ENCODE measurements at places on chromosomes 2 and 18.

GRCh38 chr2:25714740-25715139 lies 41.4 kb upstream of the DTNB start:
- peak; percentile 46 for DNase-seq

- no peak for DNase-seq
Observed at GRCh38 chr2:146786396-146786795, 1058.4 kb upstream of the ACVR2A start.

GRCh38 chr2:230824406-230824978 lies 40.2 kb upstream of the ITM2C start:
- DNase-seq = peak; percentile 82

DNA sequence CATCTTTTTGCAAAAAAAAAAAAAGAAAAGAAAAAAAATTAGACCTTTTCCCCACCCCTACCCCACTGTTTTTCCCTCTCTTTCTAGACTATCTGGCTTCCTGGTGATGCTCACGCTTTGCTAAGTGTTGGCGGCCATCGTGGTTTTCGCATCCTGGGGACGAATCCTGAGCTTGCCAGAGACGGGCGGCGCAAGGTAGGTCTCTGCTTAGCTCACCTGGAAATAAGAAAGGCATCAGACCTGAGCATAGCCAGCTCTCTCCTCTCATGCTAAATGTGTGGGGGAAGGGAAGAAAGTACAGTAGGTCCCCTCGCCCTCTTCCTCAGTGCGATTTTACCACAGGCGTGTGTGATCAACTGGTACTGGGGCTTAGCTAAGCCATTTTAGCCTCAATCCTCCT lies 90.5 kb downstream of the KLHL29 start:
- no peak for DNase-seq

DNA sequence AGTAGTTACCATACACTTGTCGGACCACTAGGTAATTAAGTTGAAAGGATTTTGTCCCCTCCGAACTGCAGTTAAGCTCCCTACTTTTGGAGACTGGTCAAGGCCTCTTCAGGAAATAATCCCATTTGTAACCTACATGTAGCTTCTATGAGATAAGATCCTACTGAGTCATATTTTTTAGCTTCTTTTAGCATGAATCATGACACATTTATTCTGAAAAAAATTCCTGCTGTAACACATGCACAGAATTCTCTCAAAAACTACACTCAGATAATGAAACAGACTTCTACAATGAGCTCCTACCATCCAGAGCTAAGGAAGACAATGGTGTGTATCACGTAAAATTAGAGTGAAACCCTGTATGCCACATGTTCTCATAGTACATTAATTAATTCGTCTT lies 100.7 kb upstream of the CCDC195 start:
- peak; percentile 79 for DNase-seq

DNA sequence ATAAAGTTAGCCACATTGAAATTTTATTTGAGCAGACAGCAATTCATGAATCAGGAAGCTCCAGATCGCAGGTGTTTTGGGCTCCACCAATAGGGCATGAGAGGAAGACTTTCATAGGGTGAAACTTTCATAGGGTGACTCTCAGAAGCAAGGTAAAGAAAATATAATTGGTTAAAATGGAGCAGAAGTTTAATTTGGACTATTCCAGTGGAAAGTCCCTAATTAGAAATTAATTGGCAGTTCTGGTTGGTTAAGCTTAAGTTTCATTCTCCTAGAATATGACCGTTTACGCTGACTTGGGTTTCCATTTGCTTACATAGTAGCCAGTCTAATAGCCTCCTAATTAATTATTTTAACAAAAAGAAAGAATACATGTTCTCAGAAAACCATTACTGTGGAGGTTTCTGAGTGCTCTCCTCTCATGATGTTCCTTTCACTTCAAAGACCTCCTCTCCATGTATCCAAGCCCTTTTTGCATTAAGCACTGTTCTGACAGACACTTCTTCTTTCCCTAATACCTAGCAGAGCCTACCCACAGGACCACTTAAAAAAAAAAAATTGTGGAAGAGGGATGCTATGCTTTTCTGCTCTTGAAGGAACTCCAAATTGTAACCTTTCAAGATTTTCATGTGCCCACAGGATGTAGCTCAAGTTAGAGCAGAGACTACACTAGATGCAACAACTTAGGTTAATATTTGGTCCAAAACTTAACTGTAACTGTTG lies 99.1 kb downstream of the MREG start:
- no peak for DNase-seq

GRCh38 chr2:157840568-157841156 lies 35.5 kb downstream of the ACVR1 start:
- no peak for DNase-seq

- no peak for DNase-seq
Observed at GRCh38 chr2:134985061-134985460, 62.2 kb downstream of the MAP3K19 start.

- peak; percentile 69 for DNase-seq
Observed at GRCh38 chr18:77209587-77209986, 40.1 kb upstream of the GALR1 start.

- no peak for DNase-seq
Observed at GRCh38 chr2:12211326-12212175, 465.1 kb downstream of the LPIN1 start.

- peak; percentile 83 for DNase-seq
Observed at GRCh38 chr18:48475635-48476549, 62.9 kb upstream of the CTIF start.

DNA sequence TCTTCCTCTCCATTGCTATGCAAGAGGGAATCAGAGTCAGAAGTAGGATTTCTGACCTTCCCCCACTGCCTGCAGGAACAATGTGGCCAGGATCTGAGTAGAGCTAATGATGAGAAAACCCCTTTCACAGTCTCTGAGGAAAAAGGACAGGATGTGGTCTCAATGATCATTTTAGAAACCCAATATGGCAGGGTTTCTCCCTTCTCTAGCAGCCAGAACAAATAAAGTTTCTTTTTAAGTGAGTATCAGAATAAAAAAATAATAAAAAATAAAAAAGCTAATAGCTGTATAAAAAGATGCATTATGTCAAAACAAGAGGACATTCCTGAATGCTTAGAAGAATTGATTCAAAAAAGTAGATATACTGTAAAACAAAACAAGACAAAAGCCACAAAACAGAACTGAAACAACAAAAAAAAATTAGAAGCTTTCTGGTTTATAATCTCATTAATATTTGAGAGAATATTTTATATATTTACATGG lies 1124.9 kb upstream of the ZEB2 start:
- DNase-seq = no peak

- peak; percentile 90 for DNase-seq
Observed at GRCh38 chr18:67519592-67519991, 3.1 kb upstream of the DSEL start.

DNA sequence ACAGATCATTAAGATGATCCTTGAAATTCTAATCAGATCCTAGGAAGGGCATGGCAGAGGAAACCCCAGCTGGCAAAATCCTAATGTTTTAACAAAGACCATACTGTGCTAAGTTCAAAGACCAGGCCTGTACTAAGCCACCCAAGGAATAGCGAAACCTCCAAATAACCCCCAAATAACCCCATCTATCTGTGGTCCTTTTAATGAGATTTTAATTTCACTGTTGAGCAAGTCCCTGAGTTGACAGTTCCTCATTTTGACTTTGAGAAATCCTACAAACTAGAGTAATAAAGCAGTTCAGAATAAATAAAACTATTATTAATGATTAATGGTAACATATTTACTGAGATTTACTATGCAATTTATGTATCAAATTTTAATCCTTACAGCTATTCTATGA lies 259.8 kb downstream of the STK39 start:
- DNase-seq = no peak

DNA sequence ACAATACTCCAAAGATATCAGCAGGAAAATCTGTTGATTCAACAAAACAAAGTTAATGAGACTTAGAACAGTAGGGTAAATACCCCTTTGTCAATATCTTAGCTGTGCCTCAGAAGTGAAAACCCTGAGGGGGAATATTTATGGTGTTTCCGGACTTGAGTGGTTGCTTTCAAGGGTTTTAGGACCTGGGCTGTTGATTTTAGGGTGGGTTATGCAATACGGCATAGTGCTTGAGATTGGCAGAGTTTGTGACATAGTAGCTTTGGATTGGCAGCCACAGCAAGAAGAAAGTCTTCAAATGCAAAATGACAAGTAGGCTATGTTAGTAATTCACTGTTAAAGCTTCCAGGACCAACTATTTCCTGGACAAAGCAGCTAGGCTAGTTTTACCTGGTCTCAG lies 826.3 kb upstream of the CDH2 start:
- no peak for DNase-seq

- peak; percentile 30 for DNase-seq
Observed at GRCh38 chr18:33201509-33201926, 239.0 kb downstream of the CCDC178 start.

DNA sequence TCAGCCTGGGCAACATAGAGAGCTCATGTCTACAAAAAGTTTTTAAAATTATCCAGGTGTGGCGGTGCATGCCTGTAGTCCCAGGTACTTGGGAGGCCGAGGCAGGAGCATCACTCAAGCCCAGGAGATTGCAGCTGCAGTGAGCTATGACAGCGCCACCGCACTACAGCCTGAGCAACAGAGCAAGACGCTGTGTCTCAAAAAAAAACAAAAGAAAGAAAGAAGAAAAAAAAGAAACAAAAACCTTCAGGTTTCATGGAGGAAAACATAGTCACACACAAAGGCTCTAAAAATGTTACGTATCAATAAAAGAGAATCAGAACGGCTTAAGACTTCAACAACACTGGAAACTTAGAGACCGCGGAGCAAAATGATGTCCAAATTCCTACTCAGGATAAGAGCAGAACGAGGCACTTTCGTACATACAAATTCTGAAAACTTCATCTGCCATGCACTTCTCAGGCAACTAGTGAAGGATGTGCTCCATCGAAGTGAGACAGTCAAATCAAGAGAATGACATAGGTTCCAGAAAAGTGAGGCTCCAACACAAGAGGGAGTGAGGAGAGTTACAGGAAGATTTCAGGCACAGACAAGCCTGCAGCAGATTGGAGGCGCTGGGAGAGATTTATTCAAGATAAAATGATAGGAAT lies 4.4 kb downstream of the HDLBP start:
- DNase-seq = no peak

DNA sequence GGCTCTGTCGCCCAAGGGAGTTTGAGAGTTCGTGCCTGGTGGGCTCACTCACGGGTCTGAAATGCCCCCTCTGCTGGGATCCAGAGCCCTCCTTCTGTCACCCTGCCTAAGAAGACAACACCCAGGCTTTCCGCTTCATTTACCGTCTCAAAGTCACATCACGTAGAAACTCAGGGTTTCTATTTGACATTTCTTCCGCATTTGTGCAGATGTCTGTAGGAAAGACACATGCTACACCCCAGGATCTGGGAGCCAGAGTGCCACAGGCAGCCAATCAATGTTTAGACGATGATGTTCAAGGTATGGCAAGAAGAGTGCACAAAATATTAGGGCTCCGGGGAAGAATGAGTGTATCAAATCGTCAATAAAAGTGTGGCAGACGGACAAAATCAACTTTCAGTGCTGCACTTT lies 24.4 kb upstream of the ACKR3 start:
- no peak for DNase-seq

- DNase-seq = peak; percentile 32
Observed at GRCh38 chr2:140567734-140568133, 1563.1 kb downstream of the LRP1B start.

GRCh38 chr2:240472078-240472790 lies 36.8 kb downstream of the GPC1 start:
- no peak for DNase-seq

DNA sequence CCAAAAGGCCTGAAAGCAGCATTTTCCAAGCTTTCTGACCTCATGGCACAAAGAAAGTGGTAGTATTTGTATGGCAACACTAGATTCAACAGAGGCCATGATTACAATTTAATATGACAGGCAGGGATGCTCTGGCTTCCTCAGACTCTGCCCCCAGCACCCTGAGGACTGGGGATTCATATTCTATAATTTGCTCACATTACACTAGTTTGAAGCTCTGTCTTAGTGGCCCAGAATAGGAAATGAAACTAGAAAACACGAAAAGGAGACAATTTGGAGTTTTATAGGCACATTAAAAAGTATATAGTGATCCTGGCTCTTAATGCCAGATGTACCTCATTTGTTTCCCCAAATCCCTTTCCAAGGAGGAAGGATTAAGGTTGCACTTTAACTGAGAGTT lies 173.0 kb upstream of the STK17B start:
- no peak for DNase-seq

GRCh38 chr2:187500585-187501359 lies 52.7 kb upstream of the CALCRL start:
- DNase-seq = peak; percentile 80

- DNase-seq = no peak
Observed at GRCh38 chr2:8316356-8316755, 365.5 kb upstream of the ID2 start.

DNA sequence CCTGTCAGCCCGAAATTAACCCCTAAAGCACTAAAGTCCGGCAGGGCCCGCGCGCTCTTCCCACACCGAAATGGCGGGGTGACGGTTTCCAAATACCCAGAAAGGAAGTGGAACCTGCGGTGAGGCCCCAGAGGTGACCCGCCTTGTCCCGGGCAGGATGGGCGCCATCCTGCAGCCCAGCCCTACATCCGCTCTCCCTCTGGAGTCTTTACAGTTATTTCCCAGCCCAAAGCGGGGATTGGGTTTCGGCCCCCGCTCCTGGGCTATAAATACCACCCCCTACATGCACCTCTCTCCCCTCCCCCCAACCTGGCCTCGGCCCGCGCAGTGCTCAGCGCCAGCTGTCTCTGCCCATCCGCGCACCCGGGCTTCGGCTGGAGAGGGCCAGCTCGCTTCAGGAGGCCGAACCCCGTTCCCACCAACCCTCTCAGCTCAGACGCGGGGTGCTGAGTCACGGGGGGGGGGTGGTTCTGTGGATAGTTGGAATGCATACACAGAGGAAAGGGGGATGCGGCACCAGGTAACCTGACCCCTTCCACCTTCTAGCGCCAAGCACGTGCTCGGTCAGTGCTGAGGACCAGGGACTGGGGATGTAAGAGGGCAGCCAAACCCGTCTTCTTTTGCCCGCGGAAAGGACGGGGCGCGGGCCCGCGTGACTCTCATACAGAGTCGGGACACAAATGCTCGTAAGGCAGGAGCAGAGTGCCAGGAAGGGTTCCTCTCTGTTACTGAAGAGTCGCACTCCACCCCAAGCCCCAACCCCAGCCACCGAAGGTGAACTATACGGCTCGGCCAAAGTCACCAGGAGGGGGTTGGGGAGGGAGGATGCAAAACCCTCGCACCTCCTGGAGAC lies at the start of gene TUBA4B:
Gene TUBA4B (plus strand): TSS at position 344 of the 853 bp plus-strand sequence. CDS start 165 bp downstream, at position 509.
- peak; percentile 70 for DNase-seq

- peak; percentile 73 for DNase-seq
Observed at GRCh38 chr18:74342416-74343043, 26.9 kb downstream of the C18orf63 start.

DNA sequence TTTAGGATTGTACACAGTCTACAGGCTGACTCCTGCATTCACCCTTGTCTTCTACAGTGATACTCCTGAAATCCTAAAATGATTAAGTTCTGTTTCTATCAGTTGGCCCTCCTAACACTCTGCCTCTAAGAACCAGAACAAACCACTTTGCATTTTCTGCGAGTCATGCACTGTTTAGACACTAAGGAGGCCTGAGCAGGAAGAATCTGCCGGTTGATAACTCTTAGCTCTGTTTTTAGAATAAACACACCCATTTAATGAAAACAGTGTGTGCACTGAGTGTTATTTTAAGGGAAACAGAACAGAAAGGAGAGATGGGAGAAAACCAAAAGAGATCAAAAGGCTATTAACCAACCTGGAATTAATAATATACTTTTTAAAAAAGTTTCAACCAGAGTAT lies 22.9 kb upstream of the SSB start:
- DNase-seq = peak; percentile 25

All from GM23248 (cell line).